ENCODE measurements at places on chromosomes 3 and 15. TPM values are rescaled to one million over a fixed set of nuclear protein-coding genes. Genes with fewer than 3 reads are reported as not detected.
A peak's percentile ranks its signal among the peaks of the same experiment; 100 is the strongest.

DNA sequence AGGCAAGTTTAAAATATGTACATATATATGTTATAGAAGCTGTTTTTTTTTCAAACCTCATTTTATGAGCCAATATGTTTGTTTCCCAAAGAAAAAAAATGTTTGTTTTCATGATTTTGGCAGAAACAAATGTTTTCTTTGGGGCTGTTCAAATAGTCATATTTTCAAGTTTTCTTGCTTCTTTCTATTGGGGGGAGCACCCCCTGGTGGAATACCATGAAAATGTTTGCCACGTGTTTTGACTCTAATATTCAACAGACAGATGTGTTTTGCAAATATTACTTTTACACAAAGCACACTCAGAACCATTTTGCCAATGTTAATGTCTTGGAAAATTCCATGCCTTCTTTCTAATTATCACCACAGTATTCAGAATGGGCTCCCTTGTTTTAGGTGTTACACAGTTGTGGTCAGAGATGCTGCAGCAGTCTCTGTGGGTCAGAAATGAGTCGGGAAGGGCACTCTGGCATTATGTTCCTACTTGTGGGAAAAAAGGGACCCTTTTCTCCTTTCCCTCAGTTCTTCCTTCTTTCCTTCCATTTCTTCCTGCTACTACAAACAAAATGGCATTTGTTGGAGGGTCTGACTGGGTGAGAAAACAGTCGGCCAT lies 817.0 kb downstream of the TUSC7 start:
- DNase-seq, result no peak

ILDR1 gene
- total RNA-seq, result not detected

GRCh38 chr3:170196833-170197232 lies 15.3 kb upstream of the PHC3 start:
- DNase-seq, result peak; percentile 46

DNA sequence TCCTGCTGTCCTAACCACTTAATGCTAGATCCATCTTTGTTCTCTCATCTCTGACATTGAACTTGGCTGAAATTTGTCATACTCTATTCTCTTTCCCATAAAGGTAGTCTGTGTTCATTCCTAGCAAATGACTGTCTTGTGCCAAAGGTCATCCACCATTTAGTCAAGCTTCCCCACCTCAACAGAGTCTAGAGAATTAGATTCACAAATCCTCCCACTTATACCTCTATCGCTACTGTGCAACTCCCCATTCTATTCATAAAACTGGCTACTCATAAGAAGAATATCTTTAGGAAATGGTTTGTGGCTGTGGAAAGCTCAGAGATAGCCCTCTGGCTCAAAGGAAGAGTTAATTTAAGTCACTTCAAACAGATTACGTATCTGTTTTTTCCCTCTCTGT lies 59.7 kb upstream of the MBNL1 start:
- DNase-seq, result peak; percentile 16

- DNase-seq, result no peak
Observed at GRCh38 chr15:59396211-59396610, 23.5 kb upstream of the MYO1E start.

GRCh38 chr15:74380361-74381189 lies 13.1 kb upstream of the CYP11A1 start:
- no peak for DNase-seq

AADAC gene
- total RNA-seq, result not detected

LRRN1 gene
- 1.6 TPM for total RNA-seq

- DNase-seq, result peak; percentile 16
Observed at GRCh38 chr15:46502667-46503066, 867.8 kb downstream of the SQOR start.

DNA sequence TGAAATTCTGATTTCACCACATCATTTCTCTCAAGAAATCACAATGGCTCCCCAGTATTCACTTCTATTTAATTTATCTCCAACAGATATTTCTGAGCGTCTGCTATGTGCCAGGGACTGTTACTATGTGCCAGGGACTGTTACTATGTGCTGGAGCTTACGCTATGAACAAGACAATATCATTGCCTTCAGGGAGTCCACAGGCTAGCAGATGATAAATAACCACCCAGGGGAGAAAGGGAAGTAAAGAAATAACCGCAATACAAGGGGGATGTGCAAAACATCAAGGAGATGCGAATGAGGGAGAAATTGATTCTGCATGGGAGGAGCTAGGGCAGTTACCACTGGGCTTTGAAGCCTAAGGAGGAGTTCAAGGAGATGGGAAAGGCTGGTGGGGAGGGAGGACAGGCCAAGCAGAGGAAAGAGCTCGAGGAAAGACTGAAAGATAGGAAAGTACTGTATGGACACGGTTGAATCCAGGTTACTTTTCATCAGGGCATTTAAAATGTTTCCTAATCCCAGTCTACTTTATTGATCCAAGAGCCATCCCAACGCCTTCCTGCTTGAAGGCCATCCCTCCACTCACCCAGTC lies 2.5 kb downstream of the THSD4 start:
- DNase-seq, result no peak

GRCh38 chr3:65793495-65794200 lies 245.1 kb downstream of the MAGI1 start:
- DNase-seq, result peak; percentile 28

DNA sequence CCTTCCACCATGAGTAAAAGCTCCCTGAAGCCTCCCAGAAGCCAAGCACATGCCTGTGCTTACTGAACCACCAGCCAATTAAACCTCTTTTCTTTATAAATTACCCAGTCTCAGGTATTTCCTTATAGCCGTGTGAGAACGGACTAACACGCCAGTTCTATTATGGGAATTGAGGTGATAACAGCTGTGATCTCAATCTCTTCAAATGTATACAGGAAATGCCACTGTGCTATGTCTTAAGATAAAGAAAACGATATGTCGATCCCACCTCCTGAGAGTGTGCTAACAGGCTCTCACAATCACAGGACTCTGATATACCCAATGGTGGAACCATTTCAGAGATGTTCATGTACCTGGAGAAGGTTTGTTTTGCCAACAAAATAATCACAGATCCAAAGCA lies 26.2 kb downstream of the CHSY1 start:
- DNase-seq, result no peak

- DNase-seq, result no peak
Observed at GRCh38 chr3:12869035-12869621, 27.8 kb upstream of the RPL32 start.

GRCh38 chr3:3851621-3852323 lies 52.5 kb downstream of the LRRN1 start:
- DNase-seq, result no peak

GRCh38 chr3:45795882-45796765 lies at the start of gene SLC6A20:
SLC6A20 (minus strand) TSS chr3:45796536; CDS start chr3:45796419, 117 bp downstream.
- DNase-seq, result no peak

DNA sequence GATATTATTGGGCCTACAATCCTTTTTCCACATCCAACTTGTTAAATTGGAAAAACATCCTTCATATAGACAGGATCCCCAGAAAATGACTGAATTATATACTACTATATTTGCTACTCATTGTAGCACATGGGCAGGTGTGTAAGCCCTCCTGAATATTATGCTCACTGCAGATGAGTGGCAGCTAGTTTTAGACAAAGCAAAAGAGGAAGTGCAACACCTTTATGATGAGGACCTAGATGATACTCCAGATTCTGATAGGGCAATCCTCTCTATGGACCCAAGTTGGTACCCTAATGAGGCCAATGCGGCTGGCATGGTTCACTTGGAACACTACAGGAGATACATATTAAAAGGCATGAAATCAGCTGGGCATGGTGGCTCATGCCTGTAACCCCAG lies 119.1 kb upstream of the PLCL2 start:
- DNase-seq, result no peak

C3orf20 gene
- total RNA-seq, result not detected

DLEC1 gene
- not detected for total RNA-seq

SERINC4 gene
- total RNA-seq, result not detected

DNA sequence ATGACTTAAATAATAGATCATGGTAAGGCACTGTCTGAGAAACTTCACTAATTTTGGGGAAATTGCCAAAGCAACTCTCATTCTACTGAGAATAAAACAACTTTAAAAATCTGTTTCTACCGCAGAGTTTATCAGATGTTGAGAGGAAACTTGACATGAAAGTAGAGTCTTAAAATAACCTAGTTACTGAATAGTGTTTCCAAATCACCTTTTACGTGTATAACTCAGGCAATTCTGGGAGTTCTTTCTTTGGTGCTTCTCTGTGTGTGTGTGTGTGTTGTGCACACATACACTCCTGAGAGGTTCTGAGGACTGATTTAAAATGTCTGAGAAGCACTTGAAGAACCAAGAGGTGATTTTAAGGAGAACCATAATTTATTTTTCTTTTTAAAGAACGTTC lies 236.6 kb downstream of the SV2B start:
- no peak for DNase-seq

DNA sequence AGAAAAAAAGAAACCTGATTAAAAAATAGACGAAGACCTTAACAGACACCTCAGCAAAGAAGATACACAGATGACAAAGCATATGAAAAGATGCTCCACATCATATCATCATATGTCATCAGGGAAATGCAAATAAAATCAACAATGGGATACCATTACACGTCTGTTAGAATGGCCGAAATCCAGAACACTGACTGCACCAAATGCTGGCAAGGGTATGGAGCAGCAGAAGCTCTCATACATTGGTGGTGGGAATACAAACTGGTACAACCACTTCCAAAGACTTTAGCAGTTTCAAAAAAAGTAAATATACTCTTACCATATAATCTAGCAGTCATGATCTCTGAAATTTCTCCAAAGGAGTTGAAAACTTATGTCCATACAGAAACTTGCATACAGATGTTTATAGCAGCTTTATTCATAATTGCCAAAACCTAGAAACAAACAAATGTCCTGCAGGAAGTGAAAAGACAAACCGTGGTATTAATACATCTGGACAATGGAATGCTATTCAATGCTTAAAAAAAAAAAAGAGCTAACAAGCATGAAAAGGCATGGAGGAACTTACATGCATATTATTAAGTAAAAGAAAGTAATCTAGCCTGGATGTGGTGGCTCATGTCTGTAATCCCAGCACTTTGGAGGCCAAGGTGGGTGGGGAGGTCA lies 107.4 kb downstream of the HES1 start:
- DNase-seq, result no peak

ARHGAP11A gene
- 34.8 TPM for total RNA-seq
